ENCODE measurements at places on chromosomes 6 and 20.
A peak's percentile ranks its signal among the peaks of the same experiment; 100 is the strongest.

DNA sequence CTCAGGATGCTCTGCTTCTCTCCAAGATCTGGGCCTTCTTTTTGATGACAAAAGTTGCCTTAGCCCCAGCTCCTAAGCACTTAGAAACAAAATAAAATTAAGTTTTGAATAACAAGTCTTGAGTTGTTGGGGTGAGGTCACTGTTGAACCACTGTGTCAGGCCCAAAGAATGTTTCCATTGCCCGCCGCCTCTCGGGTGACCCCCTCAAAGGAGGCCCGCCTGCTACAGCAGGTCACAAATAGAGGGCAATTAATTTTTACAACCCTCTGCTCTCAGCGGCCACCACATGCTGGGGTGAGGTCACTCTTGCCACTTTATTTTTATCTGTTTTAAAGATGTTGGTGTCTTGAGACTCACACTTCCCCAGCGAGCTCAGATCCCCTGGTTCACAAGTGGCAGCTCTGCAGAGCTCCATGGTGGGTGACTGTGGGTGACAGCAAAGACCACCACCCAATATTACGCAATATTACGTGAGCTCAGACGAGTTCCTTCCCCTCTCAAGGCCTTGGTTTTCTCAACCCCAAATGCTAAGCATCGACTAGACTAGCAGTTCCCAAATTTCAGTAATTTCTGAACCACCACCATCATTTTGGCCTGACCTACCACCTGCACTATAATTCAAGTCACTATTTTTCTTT lies 247.7 kb upstream of the PMEPA1 start:
- DNase-seq, result no peak

DNA sequence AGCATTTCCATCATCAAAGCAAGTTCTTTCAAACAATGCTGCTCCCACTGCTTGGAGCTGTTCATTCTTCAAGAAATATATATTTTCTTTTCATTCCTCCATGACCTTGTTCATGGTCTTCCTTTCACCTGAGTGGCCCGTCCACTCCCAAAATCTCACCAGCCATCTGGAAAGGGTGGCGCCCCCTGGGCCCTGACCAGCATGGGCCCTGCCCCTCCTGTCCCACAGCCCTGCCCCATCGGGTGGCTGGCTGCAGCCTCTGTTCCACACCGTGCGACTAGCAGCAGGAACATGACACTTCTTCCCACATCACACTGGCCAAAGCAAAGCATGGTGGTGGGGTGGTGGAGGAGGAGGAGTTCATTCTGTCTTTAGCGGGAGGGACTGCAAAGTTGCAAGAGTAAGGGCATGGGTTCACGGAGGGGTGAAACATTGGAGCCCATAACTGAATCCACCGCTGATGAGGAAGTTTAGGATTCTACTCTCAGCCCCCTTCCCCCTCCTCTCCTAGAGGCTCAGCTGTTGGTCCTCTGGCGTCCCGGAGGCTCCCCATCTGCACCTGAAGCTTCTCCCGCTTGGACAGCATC lies 195.2 kb upstream of the SLC24A3 start:
- DNase-seq, result no peak

GRCh38 chr20:31644701-31645100 lies 7.0 kb downstream of the COX4I2 start:
- DNase-seq, result no peak

GRCh38 chr6:95723638-95724037 lies 146.3 kb downstream of the MANEA start:
- no peak for DNase-seq

DNA sequence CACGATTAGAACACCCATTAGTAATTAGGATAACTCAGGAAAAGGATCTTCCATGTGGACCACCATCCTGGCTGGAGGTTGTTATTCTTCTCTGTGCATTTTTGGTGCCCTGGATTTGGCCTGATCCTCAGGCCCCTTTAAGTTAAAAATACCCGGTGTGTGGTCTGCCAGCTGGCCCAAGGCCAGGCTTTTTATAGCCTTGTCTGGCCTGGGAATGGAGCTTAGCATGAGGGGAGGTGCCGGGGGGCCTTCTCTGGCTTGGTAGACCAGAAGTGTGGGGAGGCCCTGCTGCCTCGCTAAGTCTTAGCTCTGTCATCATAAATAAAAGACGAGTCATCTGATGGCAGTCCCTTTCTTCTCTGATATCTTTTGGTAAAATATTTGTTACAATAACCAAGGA lies 71.4 kb downstream of the ARID1B start:
- no peak for DNase-seq

- peak; percentile 63 for DNase-seq
Observed at GRCh38 chr6:7108964-7109836, 1.4 kb downstream of the RREB1 start.

DNA sequence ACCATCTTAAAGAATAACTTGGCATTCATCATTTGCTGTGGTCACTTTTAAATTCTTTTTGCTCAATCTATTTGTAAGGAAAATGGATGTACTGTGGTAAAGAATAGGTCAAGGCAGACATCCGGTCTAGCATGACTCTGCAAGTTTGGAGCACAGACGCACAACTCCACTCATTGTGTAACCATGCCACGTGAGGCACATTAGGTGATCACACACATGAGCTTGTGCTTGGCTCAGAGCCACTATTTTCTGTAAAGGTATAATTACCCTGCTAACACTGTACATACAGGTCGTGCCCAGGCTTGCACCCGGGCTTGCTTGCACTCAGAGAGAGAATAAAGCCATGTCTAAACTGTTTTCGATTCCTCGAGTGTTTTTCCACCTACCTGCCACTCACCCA lies 1289.1 kb upstream of the ADGRB3 start:
- DNase-seq, result no peak
